ENCODE measurements at places on chromosomes 5 and 9.

DNA sequence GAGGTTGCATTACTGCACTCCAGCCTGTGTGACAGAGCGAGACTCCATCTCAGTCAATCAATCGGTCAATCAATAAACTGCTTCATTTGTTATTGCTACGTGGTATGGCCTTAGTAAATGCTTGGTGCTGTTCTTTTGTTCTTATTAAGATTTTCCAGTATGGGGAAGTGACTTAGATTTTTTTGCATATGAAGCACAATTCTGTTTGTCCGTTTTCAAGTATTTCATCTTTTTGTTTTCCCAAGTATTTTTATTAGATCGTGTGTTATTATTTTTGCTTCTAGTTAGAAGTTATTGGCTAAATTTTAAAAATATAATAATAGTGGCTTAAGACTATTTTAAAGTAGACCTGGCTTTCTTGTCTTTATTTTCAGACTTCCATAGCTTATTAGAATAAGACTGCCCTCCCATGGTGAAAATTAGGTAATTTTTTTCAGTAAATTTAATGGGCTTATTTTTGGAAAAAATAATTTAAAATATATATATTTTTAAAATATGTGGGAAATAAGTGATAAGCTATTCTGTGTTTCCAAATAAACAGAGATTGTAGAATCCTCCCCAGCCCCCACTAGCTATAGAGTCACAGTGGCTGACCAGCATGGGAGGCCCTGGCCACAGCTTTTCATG is 14.7 kb upstream of the OMD start:
- DNase-seq = no peak

DNA sequence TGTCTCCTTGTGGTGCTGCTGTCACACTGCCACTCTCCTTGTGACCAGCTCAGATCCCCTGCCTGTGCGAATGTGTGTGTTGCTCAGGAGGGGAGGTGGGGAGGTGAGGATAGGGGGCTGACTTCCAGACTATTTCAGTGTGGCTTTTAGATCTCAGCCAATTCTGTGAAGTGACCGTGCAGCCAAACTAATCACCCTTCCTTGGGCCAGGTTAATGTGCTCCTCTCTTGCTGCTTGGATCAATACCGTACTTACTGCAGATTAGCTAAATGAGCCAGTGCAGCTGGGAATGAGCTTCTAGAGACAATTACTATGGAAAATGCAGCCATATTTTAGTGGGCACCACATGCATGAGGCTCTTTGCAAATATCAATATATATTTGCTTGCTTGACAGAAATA is 206.0 kb downstream of the MELK start:
- DNase-seq = no peak

- DNase-seq = no peak
Observed at GRCh38 chr5:74409166-74409706, 231.3 kb downstream of the ENC1 start.

- DNase-seq = no peak
Observed at GRCh38 chr5:122831984-122832383, 13.4 kb upstream of the SNX24 start.

DNA sequence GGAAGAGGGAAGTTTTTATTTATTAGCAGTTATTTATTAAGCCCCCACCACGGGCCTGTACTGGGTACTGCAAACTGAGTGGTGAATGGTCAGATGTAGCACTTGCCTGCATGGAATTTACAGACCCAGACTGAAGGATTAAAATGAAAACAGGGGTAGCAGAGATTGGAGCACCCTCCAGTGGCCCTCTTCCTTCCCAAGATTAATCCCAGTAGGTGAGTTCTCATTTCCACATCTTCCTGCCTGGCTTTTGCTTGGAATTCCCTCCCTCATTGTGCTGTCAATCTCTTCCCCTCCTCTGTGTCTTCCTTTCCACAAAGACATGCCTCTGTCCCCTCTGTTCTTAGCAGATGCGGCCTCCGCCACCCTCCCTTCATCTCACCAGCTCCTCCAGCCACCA is 39.2 kb downstream of the MVB12B start:
- no peak for DNase-seq

GRCh38 chr5:10977011-10977410 is 216.0 kb upstream of the DAP start:
- no peak for DNase-seq

- DNase-seq = no peak
Observed at GRCh38 chr9:131656356-131657036, 83.4 kb downstream of the RAPGEF1 start.

- peak; percentile 5 for DNase-seq
Observed at GRCh38 chr5:108521841-108522506, 140.1 kb upstream of the FBXL17 start.

DNA sequence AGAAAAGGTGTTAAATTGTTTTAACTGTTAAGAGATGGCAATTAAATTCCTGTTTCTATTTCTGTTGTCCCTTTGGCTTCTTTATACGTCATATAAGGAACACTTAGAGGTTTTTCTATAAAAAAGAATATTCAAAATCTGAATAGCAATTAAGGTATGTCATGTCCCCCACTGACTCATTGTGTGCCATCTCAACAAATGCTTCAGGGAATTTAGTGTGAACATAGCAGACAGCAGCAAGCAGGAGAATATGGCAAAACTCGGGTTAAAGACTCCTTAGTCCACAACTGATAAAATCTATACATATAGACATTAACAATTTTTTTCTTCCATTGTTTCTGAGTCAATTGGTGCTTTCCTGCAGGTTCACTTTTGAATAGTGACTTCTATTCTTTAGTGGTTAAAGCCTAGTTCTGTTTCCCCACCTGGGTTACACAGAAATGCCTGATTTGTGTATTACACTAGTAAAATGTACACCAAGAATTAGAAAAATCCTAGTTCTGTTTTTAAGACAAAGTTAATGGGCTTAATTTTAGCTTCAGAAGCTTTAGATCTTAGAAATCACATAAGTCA is 17.9 kb upstream of the RPS23 start:
- no peak for DNase-seq

GRCh38 chr5:89301321-89302025 is 418.5 kb upstream of the MEF2C start:
- DNase-seq = no peak

GRCh38 chr5:40514976-40515375 is 164.7 kb upstream of the PTGER4 start:
- DNase-seq = no peak

DNA sequence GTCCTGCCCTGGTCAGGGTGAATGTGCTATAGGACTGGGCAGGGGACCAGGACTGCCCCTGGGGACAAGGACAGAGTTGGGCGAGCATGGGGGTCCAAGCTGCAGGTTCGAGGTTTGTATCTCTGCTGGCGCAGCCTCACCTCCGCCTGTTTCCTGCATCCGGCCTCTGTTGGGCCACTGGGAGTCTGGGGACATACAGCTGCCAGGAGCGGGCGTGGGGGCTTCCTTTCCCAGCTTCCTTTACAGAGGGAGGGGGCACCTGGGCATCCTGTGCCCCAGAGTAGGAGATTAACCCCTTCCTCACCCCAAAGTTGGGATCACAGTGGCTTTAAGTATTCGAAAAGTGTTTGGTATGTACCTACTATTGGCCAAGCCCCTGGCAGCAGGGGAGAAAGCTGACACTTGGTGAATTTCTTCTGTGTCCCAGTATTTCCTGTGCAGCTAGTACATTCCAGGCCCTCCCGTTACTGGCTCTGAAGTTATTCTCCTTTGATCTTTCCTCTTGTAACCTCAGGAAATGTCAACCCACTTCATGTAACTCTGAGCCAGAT is 19.0 kb downstream of the OLFML2A start:
- no peak for DNase-seq

GRCh38 chr5:42974536-42974935 is 65.6 kb downstream of the ANXA2R start:
- DNase-seq = no peak

GRCh38 chr5:116739571-116739970 is 164.9 kb upstream of the SEMA6A start:
- DNase-seq = no peak

GRCh38 chr5:9543311-9543920 is 2.5 kb downstream of the SEMA5A start:
- no peak for DNase-seq

DNA sequence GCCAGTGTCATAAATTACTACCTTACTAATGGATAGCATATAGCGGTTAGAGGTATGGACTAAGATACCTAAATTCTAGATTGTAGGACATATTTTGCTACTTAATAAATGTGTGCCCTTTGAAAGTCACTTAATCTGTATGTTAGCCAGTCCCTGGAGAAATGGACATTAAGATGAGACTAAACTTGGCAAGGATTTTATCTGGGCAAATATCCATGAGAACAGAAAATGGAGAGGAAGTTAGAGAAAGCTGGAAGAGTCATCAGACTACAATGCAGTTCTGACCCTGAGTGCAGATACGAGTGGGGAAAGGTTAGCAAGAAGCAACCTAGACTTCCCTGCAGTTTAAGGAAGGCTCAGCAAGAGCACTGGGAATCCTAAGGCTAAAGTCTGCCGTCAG is 33.0 kb downstream of the TBCA start:
- no peak for DNase-seq

- no peak for DNase-seq
Observed at GRCh38 chr5:55865831-55866230, 14.7 kb downstream of the IL31RA start.
